HT1080 (cell line): ENCODE measurements at places on chromosomes 16 and 17.
A peak's percentile ranks its signal among the peaks of the same experiment; 100 is the strongest.

- DNase-seq: no peak
Observed at GRCh38 chr16:54544553-54545180, 258.1 kb upstream of the IRX3 start.

- peak; percentile 61 for DNase-seq
Observed at GRCh38 chr17:47707056-47707804, 13.3 kb downstream of the TBKBP1 start.

GRCh38 chr17:6204203-6204722 lies 134.1 kb downstream of the WSCD1 start:
- no peak for DNase-seq

DNA sequence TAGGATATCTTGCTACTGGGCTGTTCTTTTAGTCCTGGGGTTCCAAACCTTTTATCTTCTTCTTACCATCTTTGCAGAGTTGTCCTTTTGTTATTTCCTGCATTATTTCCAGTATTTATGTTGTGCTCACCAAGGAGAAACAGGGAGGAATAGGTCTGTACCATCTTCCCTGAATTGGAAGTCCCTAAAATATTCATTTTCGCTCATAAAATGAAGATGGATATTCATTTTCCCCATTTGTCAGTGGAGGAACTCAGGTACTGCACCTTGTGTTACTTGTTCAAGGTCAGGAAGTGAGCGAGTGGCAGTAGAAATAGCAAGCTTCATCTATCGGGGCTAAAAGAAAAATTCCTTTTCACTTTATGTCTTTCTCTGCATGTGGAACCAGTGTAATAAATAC lies 989.7 kb downstream of the CDH11 start:
- DNase-seq: no peak

- DNase-seq: peak; percentile 63
Observed at GRCh38 chr16:51408357-51408756, 257.3 kb upstream of the SALL1 start.

DNA sequence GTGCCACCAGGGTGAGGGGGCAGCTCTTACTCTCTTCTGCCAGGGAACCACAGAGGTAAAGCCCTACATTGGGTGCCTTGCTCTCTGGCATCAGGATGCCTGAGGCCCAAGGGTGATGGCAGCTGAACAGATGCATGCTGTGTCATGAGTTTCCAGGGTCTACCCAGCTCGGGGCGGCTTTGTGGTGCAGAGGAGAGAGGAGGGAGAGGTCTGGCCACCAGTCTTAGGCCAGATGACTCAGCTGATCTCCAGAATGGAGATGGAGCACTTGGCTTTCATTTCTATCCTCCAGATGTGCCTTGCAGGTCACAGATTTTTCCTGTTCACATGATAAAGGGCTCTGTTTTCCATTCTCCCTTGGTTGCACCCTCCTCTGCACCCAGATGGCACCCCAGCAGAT lies 23.6 kb upstream of the USP22 start:
- DNase-seq: peak; percentile 29

GRCh38 chr17:8630227-8630801 lies at the start of gene MYH10:
MYH10 (minus strand) TSS chr17:8630725; CDS start chr17:8623246, 7,479 bp downstream.
- no peak for DNase-seq

GRCh38 chr16:12317121-12317810 lies 340.7 kb downstream of the SNX29 start:
- DNase-seq: no peak

DNA sequence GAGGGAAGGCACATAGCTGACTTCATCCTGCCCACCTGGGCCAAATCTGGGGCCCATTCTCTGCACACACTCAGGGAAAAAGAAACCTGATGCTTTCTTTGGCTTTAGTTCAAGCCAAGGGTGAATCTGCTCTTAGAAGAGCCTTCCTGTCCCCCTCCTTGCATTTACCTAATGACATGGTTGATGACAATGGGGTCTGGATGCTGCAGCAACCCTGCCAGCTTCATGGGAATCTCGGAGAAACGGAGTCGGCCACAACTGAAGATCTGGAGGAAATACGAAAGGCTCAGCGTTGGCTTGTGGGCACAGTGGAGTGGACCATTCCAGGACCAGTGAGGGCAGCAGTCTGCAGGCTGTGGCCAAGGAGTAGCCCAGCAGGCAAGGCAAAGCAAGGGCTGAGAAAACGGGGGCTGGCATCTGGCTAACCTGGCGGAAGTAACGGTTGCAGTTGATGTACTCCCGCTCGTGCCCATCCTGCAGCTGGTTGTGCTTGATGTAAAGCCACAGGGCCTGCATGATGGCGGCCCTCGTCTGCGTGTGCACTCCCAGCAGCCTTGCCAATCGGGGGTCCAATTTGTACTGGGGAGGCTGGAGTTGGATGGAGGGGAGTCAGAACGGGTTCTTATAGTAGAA lies 6.4 kb upstream of the FTSJ3 start:
- DNase-seq: no peak

- DNase-seq: peak; percentile 72
Observed at GRCh38 chr17:61689610-61690180, 98.7 kb upstream of the NACA2 start.

DNA sequence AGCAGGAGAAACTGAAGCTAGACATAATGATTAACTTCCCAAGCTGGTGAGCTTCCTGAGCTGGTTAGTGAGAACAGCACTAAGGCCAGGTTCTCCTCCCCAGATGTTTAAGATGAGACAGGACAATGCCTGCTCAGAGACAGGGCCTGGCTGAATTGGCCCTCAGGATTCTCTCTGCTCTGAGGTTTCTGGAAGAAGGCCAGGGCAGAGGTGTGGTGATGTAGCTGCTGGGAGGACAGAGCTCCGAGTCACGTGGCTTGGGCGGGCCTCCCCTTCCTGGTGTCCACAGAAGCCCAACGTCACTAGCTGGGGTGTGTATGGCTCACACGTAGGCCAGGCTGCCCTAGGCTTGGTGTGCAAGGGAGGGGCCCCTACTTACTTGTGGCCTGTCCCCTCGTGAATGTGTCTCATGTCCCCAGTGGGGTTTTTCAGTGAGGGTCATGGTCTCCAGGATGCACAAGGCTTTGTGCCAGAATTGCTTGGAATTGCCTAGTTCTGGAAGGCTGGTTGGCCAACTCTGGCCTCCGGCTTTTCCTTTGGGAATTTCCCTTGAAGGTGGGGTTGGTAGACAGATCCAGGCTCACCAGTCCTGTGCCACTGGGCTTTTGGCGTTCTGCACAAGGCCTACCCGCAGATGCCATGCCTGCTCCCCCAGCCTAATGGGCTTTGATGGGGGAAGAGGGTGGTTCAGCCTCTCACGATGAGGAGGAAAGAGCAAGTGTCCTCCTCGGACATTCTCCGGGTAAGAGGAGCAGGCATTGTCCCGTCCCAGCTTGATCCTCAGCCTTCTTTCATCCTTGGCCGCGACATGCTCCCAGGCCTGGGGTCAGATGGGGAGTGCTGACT lies 3.4 kb downstream of the NOD2 start:
- peak; percentile 72 for DNase-seq

DNA sequence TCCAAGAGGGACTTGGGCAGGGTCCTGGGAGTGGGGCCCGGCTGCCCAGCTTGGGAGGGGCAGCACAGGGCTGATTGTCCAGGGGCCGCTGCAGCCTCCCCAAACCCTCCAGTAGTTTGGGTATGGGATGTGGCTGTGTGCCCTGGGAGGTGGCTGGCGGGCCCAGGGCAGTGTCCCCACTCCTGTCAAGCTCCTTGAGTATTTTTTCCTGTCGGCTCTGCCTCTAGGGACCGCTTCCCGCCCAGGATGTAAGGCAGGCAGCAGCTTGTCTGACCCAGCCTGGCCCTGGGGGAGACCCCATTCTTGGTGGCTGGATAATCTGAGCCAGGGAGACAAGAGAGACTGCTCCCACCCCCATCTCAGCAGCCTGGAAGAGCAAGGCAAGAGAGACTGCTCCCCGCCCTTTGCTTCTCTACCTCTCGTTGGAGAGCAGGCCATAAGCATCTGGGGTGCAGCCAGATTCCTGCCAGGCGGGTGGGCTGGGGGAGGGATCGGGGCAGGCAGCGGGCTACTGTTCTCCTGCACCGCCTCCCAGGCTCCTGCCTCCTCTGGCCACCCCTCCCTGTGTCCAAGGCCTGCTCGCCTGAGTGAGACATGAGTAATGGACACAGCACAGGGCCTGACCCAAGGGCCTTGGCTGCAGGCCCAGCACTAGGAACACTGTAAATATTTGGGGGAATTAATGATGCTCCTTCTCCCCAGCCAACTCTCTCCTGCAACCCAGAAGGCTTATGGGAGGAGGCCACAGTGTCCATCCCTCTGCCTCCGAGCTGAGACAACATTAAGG lies 18.4 kb upstream of the ITGA3 start:
- peak; percentile 73 for DNase-seq

DNA sequence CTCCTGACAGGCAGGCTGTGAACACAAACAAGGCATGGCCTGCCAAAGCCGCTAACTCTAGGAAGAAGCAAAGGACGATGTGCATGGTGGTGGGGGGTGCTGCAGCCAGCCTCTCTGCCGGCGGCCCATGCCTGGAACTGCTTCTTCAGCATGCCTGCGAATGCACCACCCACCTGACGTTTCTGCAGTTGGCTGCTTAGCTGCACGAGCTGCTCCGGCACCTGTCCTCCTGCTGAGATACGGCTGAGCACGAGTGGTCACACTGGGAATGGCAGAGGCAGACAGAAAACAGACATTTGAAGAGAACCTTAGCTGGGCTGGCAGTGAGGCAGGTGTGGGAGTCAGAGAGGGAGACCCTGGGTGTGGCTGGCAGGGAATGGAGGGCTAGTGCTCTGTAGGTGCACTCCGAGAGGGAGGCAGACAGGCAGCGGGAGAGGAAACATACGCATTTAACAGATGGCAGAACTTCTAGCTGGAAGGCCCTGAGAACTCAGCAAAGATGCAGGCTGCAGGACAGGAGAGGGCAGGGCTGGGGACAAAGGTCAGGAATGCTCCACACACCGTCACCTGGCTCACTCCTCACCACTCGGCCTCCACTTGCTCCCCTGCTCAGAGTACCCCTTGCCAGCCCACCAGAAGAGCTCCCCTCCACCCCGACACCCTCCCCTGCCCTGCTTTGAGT lies 5.2 kb downstream of the FLCN start:
- no peak for DNase-seq

DNA sequence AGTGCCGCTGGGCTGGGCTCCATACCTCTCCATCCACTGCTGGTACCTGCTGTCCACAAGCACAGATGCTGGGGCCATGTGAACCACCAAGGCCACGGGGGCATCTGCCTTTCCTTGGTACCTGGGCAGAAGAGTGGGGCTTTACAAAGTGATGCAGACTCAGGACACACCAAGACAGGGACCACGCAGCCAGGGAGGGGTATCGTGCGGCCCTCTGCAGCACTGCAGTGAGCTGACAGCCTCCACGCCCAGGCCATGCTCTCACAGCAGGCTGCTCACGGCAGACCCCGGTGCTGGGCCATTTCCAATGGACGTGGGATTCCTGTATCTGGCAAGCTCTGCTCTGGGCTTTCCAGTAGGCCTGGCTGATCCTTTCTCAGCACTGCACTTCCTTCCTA lies 14.4 kb downstream of the ELAC2 start:
- DNase-seq: no peak

GRCh38 chr16:67142342-67142741 lies 8.5 kb downstream of the B3GNT9 start:
- no peak for DNase-seq

DNA sequence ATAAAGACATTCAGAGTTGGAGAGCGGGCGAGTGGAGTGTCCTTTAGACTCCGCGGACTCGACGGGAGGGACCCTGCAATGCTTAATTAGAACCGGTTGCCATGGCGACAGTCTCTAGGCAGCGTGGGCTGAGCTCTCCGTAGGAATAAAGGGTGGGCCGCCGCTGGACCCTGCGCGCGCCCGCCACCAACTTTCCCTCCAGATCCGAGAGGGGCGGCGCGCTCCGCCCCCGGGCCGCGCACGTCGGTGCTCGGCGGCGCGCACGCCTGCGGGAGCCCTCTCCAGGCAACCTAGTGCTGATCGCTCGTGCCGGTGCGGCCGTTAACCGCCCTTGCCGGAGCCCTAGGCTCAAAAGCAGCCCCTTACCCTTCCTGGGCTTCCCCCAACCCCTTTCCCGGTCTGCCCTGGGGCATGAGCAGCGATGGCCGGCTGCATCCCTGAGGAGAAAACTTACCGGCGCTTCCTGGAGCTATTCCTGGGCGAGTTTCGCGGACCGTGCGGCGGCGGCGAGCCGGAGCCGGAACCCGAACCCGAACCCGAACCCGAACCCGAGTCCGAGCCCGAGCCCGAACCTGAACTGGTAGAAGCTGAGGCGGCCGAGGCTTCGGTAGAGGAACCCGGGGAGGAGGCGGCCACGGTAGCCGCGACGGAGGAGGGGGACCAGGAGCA lies at the start of gene PPM1E:
Gene PPM1E, plus strand, starts transcription at position 278 of the 669 bp plus-strand sequence.
- peak; percentile 64 for DNase-seq

- no peak for DNase-seq
Observed at GRCh38 chr16:84040226-84040822, 2.3 kb downstream of the SLC38A8 start.

DNA sequence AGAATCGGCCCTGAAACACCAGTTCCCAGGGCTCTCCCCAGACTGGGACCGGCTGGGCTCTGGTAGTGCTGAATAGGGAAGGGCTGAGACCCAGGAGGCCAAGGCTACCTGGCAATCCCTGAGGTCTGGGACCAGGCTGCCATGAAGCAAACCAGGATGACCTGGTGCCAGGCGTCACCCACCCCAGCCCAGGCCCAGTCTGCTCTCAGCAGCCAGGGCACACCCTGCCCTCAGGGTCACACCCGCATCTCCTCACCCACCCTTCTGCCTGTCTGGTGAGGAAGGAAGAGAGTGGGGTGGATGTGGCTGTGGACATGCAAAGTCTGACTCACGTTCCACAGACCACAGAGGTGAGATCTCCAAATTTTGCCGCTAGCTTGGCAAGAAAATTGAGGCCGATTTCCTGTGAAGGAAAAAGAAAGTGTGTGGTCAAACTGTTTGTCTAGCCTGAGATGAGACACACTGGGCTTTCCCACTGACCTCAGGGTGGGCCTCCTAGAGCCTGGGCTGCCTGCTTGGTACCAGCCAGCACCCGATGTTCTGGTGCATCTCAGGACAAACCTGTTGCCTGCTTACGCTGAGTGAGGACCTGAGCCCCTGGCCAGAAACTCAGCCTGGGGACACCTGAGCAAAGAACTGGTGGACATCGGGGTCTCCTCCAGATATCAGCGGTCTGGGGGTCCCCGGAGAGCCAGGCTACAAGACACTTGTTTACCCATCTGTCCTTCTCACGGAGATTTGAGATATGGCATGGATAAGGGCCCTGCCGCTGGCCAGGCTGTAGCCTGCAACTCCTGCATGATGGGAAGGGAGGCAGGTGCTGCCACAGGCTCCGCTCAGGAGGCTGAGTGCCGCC lies 6.3 kb upstream of the RAB37 start:
- DNase-seq: no peak

DNA sequence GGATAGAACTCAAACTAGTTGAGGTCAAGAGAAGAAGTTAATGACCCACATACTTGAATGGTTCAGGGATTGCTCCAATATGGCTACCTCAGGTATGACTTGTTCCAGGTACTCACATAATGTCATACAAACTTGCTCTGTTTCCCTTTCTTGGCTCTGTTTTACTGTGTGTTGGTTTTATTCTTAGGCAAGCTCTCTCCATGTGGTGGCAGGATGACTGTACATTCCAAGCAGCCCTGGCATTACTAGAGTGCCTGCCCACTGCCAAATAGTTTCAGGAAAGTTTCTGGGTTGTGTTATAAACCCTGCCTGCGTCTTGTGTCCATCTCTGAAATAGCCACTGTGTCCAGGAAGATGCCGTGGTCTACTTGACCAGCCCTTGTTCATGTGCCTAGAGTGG lies 476.8 kb downstream of the SHISA9 start:
- peak; percentile 36 for DNase-seq
